ENCODE measurements at places on chromosomes 2 and 18. TPM values are rescaled to one million over a fixed set of nuclear protein-coding genes. Genes with fewer than 3 reads are reported as not detected.

GRCh38 chr2:173891315-173892037, 73.7 kb downstream of the SP3 start:
- DNase-seq = no peak

CIB4 gene
- total RNA-seq = not detected

- DNase-seq = no peak
These were observed 12.1 kb downstream of the TTL start for GRCh38 chr2:112493858-112494648.

FBLN7 gene
- not detected for total RNA-seq

DNA sequence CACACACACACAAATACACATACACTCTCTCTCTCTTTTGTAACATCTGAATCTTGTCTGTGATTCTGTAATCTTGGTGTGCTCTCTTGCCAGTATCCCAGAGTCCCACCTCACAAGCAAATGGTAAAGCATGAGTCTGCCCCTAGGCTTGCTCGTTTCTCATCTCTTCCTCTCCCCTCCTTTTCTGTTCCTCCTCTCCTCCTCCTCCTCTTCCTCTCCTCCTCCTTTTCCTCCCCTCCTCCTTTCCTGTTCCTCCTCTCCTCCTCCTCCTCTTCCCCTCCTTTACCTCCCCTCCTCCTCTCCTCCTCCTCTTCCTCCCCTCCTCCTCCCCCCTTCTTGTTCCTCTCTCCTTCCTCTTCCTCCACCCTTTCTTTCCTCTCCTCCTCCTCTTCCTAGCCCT, 59.0 kb downstream of the TNFRSF11A start:
- DNase-seq = no peak

DNA sequence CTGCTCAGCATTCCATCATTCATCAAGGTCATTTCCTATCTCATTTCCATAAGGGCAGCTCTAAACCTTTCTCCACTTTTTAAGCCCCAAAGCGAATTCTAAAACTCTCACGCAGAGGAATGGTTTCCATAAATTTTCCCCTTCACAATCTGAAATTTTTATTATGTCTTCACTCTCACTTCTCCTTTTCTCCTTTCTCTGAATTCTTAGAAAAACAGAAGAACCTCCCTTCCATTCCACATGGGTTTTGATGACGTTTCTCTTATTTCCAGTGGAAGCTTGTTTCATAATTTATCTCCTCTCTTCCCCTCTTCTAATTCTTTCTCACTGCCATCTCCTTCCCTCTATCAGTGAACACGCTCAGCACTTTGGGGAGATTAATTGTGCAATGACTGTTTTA, 97.3 kb downstream of the SPATS2L start:
- no peak for DNase-seq

GRCh38 chr2:194291104-194291503, 1365.9 kb upstream of the SLC39A10 start:
- DNase-seq = no peak

DNA sequence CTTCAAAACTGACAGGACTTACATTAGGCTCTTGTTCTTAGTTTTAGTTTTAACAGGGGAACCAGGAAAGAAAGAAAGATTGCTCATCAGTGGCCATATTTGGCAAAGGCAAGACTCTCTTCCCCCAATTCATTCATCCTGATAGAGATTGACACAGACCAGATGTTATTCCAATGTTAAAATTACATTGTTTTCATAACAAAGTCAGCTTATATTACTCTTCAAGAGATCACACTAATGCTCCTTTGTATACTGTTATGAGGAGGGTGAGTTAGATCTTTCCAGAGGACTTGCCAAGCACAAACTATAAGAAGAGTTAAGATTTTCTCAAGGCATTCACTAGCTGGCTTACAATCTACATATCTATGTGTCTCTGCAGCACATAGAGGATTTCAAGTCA, 252.1 kb downstream of the SLC8A1 start:
- no peak for DNase-seq

GRCh38 chr18:5884375-5884774, 10.9 kb downstream of the TMEM200C start:
- no peak for DNase-seq

DNA sequence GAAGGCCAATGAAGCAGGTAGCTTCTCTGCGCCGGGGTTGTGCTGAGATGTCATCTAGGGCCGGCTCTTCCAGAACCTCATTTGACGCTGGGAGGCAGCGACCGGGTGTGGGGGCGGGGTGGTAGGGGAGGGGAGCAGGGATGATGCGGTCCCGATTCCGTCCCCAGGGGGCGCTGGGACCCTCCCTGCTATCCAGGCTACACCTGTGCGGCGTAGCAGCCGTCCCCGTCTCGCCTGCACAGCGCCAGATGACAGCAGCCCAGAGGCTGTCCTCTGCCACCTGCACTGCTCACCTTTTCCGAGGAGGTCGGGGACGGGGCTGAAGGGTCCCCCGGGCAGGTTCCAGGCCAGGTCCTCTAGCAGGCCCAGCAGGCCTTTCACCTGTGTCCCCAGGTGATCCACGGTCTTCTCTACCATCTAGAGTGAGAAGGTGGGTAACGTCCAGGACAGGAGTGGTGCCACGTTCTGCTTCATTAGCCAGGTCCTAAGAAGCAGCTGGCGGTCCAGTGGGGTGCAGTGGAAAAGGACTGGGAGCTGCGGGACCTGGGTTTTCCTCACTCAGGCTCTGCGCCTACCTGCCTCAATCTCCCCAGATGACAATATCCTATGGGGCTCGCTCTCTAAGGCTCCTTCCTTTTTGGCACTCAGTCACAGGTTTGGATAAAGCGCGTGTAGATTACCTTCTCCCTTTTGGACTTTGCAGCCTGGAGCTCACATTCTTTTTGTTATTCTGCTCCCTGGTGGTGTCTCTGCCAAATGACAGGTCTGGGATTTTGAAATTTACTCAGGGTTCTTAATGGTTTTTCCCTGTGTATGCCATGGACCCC, 56.0 kb upstream of the RAB6C start:
- DNase-seq = no peak

DNA sequence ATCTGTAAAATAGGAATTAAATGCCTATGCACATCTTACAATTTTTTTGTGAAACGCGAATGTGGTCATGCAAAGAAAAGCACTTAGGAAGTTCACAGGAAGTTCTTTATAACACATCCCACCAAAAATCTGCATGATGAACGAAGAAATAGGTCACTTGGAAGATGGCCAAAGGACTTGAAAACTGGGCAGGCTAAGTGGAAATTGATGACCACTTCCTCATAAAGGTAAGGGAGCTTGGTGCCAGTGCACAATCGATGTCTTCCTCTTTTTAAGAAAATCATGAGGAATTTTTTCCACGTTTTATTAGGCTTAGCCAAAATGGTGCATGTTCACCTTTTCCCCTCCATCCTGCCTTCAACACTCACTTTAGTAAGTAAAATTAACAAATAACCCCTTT, 8.2 kb upstream of the NT5C1B start:
- no peak for DNase-seq

DNA sequence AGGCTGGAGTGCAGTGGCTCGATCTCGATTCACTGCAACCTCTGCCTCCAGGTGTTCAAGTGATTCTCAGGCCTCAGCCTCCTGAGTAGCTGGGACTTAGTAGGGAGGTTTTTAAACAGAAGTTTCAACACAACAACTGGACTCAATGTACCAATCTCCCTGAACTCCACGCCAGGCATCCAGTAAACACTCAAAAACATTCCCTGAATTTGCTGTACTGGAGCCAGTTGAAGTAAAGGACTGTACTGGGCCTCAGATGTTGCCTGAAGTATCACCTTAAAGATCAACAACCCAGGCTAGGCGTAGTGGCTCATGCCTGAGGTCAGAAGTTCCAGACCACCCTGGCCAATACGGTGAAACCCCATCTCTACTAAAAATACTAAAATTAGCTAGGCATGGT, 22.4 kb downstream of the RAB1A start:
- no peak for DNase-seq

- DNase-seq = no peak
These were observed 28.8 kb downstream of the PSD4 start for GRCh38 chr2:113202305-113203216.

MERTK gene
- 8.7 TPM for total RNA-seq

GPR75 gene
- total RNA-seq = 1.5 TPM

MALL gene
- total RNA-seq = 35.7 TPM

DNA sequence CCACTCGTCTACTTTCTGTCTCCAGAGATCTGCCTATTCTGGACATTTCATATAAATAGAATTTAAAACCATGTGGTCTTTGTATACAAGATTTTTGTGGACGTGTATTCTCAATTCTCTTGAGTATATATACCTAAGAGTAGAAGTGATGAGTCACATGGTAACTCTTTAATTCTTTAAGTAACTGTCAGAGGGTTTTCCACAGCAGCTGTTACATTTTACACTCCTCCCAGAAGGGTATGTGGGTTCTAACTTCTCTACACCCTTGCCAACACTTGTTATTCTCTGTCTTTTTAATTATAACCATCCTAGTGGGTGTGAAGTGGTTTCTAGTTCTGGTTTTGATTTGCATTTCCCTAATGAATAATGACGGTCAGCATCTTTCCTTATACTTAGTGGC, 70.9 kb downstream of the MAP3K20 start:
- no peak for DNase-seq

DNA sequence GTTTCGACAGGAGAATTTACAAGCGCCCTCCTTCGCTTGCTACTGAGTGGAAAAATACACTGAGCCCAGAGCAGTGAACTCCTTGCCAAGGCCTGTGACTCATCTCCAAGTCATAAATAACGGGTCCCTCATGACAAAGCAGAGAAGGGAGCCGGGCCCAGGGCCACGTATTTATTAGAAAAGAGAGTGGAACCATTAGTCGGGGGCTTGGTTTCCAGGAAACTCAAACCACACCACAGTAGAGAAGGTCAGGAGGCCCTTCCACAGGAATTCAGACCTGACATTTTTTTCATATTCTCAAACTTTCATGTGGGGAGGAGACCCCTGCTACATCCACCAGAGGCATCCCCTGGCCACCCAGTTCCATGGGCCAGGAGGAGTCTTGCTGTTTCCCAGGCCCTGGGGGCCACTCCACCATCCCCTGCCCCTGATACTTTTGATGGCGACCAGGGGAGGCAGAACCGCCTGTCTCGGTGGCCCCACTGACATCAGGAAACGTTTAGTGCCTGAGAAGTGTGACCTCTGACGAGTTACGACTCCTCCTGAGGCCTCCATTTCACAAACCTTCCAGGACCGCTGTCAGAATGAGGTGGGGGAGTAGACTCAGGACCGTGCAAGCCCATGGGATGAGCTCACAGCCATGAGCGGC, 289.7 kb downstream of the DYSF start:
- peak; percentile 55 for DNase-seq

TMEM17 gene
- 3.5 TPM for total RNA-seq

- no peak for DNase-seq
These were observed 358.7 kb downstream of the LRRTM1 start for GRCh38 chr2:79945653-79946445.

- no peak for DNase-seq
These were observed 404.9 kb downstream of the TMEM182 start for GRCh38 chr2:103166456-103167324.

GRCh38 chr2:81266106-81266505, 961.6 kb upstream of the LRRTM1 start:
- DNase-seq = no peak

WDPCP gene
- 2.6 TPM for total RNA-seq

DNA sequence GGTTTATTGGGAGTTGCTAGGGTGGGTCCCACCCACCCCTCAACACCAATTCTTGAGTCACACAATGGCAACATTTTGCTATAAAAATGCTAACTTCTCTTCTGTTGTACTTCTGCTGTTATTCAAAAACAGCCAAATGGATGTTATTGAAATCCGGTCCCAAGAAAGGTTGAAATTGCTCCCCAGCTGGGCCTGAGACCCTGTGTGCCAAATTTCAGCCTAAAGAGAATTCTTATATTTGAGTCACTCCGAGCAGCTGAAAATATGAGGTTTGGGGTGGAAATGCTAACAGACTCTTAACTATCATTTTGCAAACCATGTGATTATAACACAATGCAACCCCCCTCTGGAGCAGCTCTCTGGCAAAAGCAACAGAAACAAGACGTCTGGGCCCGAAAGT, 27.0 kb upstream of the ACVR1 start:
- no peak for DNase-seq

DNA sequence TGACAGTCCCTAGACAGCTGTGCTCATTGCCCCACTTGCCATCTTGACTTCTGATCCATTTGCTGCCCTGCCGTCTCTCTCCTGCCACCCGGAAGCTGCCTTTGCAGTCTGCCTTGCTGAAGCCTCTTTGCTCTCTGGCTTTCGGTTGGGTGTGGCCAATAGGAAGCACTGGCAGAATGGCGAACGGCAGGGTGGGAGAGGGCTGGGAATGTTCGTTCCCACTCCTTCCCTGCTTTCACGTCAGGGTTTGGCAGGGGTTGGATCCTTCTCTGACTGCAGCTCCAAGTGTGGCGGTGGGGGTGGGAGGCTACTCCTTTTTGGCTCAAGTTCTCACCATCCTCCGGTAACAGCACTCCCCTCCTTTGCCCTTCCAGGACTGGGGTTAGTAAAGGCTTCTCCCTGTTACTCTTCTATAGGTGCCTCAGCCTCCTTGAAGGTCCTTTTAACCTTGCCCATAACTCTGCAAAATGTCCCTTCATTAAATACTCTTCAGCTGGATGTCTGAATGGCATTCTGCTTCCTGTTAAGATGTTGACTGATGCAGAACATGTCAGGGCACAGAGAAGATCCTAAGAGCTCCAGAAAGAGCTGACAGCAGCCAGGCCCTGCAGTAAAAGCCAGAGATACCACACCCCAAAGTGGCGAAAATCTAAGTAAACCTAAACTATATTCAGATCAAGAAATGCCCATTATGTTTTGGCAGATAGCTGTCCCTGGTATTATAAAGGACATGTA, 299.7 kb downstream of the CDCA7 start:
- no peak for DNase-seq

- DNase-seq = no peak
These were observed 103.2 kb downstream of the WDSUB1 start for GRCh38 chr2:159183346-159183745.

GRCh38 chr2:37283207-37283606, 41.4 kb downstream of the PRKD3 start:
- DNase-seq = peak; percentile 52

Measured in epithelial cell of proximal tubule (primary cell).